ENCODE measurements at places on chromosomes 6 and 20.

DNA sequence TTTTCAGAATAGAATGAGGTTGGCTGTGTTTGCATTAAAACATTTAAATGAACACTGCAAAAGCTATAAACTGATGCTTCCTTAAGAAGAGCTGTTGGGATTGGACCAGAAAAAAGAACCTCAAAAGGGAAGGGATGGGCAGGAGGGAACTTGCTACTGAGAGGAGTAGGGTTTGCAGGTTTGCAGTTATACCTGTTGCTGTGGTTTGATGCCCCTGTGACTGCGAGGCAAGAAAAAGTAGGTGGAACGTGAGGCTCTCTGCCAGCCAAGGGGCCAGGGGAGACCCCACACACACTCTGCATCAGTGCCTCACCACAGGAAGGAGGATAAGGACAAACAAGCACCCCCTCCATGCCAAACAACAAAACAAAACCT is 197.2 kb downstream of the BCAS1 start:
- DNase-seq = no peak
- peaks cover 31% of the 10 kb centered on the region for H3K4me1 ChIP-seq
- H3K27me3 ChIP-seq = no peaks in the 10 kb centered on the region
- no peak overlapping the region for H3K4me3 ChIP-seq
- peak overlapping the region; percentile 76 for H3K27ac ChIP-seq
- H3K36me3 ChIP-seq = no peaks in the 10 kb centered on the region

DNA sequence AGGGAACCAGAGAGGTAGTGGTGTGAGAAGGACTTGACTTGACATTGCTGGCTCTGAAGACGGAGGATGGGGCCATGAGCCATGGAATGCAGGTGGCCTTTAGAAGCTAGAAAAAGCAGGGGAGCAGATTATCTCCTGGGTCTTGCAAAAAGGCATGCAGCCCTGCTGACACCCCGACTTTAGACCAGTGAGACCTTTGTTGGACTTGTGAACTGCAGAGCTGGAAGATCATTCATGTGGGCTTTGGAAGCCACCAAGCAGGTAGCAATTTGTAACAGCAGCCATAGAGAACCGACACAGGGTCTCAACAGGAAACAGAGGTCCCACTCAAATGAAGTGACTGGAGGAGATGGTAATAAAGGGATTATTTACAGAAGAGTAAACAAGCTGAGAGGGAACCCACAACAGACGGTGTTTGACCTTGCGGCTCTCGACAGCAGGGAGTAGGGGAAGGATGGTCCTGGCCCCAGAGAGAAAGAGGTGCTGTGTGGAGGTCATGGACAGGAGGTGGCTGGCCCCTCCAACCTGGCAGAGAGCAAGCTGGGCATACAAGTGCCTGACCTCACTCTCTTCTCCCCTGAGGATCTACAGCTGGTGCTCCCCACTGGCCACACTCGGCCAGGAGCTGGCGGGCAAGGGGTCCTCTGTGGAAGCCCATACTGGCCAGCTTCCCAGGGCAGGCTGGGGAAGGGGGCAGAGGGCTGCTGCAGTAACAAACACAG is 43.9 kb downstream of the SLC22A23 start:
- no peaks in the 10 kb centered on the region for H3K27me3 ChIP-seq
- no peak overlapping the region for H3K27ac ChIP-seq
- DNase-seq = no peak
- no peaks in the 10 kb centered on the region for H3K4me1 ChIP-seq

DNA sequence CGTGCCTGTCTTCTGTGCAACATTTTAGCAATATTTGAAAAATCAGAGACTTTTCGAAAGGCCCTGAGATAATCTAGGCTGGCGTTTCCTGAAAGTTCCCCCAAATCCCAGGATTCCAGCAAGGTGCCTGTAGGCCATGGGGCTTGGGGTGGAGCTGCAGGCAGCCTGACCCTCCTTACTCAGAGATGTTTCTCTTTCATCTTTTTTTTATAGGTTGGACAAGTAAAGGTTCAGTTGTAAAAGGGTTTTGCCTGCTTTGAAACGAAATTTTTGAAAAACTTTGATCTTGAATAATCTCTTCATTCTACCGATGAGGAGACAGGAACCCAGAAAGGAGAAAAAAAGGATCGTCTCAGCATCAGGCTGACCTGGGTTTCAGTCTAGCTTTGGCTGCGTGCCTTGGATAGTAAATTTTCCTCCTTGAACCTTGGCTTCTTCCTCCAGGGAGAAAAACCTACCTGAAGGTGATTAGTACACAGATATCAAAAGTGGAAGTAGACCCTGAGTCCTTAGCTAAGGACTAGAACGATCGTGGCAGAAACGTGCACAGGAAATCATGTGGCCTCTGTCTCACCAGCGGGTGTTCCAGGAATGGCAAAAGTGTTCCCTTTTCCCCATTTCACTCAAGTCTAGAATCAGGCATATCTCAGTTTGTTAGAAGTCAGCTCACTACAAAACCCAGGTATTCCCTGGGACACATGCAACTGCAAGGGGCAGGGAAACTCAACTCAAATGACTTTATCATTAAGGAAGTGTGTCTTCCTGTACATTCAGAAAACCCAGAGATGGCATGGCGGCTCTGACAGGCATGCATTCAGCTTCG is 128.2 kb upstream of the PTPN1 start:
- H3K4me1 ChIP-seq = peaks cover 57% of the 10 kb centered on the region
- H3K36me3 ChIP-seq = no peaks in the 10 kb centered on the region
- H3K27me3 ChIP-seq = no peaks in the 10 kb centered on the region
- no peak for DNase-seq
- no peak overlapping the region for H3K4me3 ChIP-seq

GRCh38 chr20:62241506-62241905 is 3.2 kb downstream of the OSBPL2 start:
- H3K27me3 ChIP-seq = no peaks in the 10 kb centered on the region
- DNase-seq = no peak
- no peak overlapping the region for H3K4me3 ChIP-seq

GRCh38 chr20:33796907-33797544 is 14.1 kb upstream of the CHMP4B start:
- no peaks in the 10 kb centered on the region for H3K36me3 ChIP-seq
- no peaks in the 10 kb centered on the region for H3K27me3 ChIP-seq
- no peaks in the 10 kb centered on the region for H3K4me1 ChIP-seq
- no peak overlapping the region for H3K27ac ChIP-seq
- H3K4me3 ChIP-seq = no peak overlapping the region
- DNase-seq = no peak

DNA sequence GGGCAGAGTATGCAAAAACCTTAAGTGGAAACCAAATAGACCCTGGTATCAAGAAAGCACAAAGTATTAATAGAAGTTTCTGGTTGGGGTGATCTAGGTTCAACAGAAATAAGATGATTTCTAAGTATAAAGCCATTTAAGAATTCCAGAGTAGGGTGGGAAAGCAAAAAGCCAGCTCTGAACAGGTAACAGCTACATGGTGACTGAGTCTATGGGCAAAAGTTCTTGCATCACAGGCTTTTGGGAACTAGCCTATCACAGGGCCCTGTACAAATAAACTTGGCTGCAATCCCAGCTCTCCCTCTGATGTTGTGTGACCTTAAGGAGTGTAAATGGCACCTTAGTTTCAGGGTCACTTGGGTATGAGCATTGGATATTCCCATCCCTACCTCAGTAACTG is 5.5 kb downstream of the TCF19 start:
- no peak for DNase-seq
- no peak overlapping the region for H3K27ac ChIP-seq
- H3K27me3 ChIP-seq = no peaks in the 10 kb centered on the region
- peaks cover 9% of the 10 kb centered on the region for H3K4me1 ChIP-seq

- no peak for DNase-seq
- H3K27ac ChIP-seq = no peak overlapping the region
- H3K4me1 ChIP-seq = no peaks in the 10 kb centered on the region
- no peaks in the 10 kb centered on the region for H3K36me3 ChIP-seq
- H3K27me3 ChIP-seq = no peaks in the 10 kb centered on the region
These were observed 772.8 kb upstream of the GJE1 start for GRCh38 chr6:141359953-141360352.

DNA sequence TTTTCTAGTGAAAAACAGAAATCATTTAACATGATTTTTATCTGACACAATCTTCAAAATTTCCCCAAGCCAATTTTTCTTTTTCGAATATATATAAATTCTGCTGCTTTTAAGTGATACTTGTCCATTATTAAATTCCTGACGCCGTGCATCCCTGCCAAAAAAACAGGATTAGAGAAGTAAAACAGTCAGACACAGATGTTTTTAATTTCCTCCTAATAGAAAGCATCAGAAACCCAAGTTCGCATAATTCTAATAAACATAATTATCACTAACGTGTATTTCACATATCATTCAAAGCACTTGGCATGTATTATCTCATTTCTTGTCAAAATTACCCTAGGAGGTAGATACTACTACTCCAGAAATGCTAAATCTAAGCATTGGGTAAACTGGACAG is 179.5 kb downstream of the ZFP64 start:
- no peaks in the 10 kb centered on the region for H3K27me3 ChIP-seq
- H3K36me3 ChIP-seq = no peaks in the 10 kb centered on the region
- no peaks in the 10 kb centered on the region for H3K4me1 ChIP-seq
- no peak overlapping the region for H3K27ac ChIP-seq

- no peak for DNase-seq
- peaks cover 8% of the 10 kb centered on the region for H3K36me3 ChIP-seq
- H3K4me1 ChIP-seq = no peaks in the 10 kb centered on the region
- H3K27ac ChIP-seq = no peak overlapping the region
- H3K27me3 ChIP-seq = no peaks in the 10 kb centered on the region
- no peak overlapping the region for H3K4me3 ChIP-seq
These were observed 106.2 kb downstream of the ARHGAP18 start for GRCh38 chr6:129603741-129604140.

GRCh38 chr6:44275271-44275748 is 5.1 kb downstream of the TMEM151B start:
- H3K4me1 ChIP-seq = peaks cover 13% of the 10 kb centered on the region
- no peaks in the 10 kb centered on the region for H3K36me3 ChIP-seq
- DNase-seq = no peak
- H3K4me3 ChIP-seq = no peak overlapping the region
- no peak overlapping the region for H3K27ac ChIP-seq
- peaks cover 39% of the 10 kb centered on the region for H3K27me3 ChIP-seq

DNA sequence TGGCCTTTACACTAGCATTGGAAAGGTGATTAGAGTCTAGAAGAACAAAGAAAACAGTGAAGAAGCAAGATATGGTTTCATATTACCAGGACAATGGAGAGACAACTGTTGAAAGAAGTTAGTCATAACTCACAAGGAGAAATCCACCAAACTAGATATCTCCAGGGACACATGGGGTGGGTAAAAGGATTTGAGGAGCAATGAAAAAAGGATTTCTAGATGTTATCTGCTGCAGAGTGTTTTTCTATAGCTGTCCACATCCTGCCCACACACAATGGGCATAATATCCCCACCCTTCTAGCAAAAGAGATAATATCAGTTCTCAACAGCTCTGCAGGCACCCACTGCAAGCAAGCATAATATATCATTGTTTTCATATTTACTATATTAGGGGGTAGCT is 303.1 kb downstream of the HAO1 start:
- no peak for DNase-seq
- H3K4me1 ChIP-seq = no peaks in the 10 kb centered on the region
- no peaks in the 10 kb centered on the region for H3K36me3 ChIP-seq
- no peak overlapping the region for H3K27ac ChIP-seq

DNA sequence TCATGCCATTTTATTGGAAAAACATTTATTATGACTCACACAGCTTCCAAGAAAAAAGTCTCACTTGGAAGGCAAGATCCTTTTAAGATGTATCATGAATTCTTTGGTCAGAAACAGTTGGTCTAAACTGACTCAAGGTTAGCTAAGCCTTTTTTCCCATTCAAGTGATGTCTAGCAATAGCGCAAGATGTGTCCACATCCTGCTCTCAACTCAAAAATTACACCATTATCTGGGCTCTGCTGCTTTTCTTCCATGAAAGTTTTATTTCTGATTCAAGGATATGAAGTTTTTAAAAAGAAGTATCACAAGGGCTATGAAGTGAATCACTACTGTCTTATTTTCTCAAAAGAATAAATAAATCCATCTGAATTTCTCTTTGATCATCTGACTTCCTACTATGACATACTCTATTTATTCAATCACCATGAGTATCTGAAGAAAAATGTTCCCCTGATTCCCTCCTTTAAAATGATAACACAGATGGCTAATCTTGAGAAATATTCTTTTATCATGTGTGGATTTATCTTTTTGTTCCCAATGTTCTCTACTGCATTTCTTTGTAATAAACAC is 139.2 kb downstream of the AHI1 start:
- H3K27me3 ChIP-seq = no peaks in the 10 kb centered on the region
- no peak overlapping the region for H3K27ac ChIP-seq
- H3K4me3 ChIP-seq = no peak overlapping the region
- no peak for DNase-seq

DNA sequence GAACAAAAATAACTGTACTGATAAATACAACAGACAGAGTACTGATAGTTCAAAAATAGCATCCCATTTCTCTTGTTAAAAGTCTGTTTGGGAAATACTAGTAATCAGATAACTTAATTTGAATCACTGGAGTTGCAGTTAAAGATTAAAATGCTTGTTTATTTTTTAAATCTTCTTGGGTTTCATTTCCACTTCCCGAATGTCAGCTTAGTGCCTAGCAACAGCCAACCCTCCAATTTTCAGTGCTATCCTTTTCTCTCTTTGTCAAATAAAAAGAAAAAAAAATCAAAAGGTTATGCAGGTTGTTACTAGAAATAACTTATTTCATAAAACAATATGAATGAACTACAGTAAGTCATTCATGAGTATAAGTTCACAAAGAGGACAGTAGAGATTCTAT is 257.7 kb upstream of the STXBP5 start:
- DNase-seq = no peak
- no peaks in the 10 kb centered on the region for H3K36me3 ChIP-seq
- H3K27ac ChIP-seq = no peak overlapping the region
- H3K4me3 ChIP-seq = no peak overlapping the region
- no peaks in the 10 kb centered on the region for H3K4me1 ChIP-seq

DNA sequence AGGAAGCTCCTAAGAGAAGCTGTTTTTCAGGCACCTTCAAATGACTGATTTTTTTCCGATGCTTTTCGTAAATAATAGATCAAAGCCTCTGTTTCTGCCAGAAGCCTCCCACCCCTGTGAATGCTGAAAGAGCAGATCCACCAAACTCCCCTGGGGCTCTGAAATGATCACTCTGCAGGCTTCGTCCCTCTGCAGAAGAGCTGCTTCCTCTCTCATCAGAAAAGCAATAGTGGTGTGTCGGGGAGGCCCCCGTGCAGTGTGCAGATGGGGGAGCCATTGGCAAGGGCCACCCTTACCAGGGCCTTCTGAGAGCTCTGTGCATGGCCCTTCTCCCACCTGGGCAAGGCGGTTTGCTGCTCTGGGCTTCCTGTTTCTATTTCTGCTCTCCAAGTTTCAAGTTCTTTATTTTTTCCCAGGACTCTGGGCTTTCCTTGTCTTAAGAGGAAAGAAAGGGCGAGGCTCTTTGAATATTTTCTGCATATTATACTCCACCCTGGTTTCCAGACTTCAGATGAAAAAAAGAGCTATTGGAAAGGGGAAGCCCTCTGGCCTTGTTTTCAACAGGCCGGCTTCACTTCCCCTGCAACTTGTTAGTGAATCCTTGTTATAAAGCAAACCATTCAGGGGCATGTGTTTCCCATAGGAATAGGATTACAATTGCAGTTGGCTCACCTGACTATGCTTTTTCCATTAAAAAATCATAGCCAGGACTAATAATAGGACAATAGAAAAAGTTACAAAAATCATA is 155.2 kb downstream of the TTLL2 start:
- no peaks in the 10 kb centered on the region for H3K27me3 ChIP-seq
- H3K4me3 ChIP-seq = no peak overlapping the region
- H3K27ac ChIP-seq = no peak overlapping the region
- H3K36me3 ChIP-seq = no peaks in the 10 kb centered on the region
- H3K4me1 ChIP-seq = no peaks in the 10 kb centered on the region

Measured in natural killer cell (primary cell).